Stimulated activated CD8-positive, alpha-beta memory T cell treated with anti-CD3 and anti-CD28 coated beads, Interleukin-2, amount 100 ng/mL, for 1 hour (primary cell): ENCODE measurements at places on chromosomes 1 and 21.
A peak's percentile ranks its signal among the peaks of the same experiment; 100 is the strongest.

GRCh38 chr1:2269193-2269921 lies 41.2 kb downstream of the SKI start:
- DNase-seq: no peak

DNA sequence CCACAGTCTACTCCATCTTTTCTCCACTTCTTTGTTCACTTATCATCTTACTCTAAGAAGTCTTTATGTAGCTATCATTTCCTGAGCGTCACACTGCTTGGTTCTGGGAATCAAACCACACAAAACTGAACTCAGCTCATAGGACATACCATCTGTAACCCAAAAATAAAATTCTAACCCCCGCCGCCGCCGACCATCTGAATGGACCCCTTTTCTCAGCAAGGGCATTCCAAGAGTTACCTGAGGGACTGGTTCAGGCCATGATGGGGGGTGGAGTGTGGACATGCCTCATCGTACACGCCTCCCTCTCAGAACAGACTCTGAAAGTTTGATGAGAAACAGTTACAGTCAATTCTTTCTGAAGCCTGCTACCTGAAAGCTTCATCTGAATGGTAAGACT lies 12.6 kb upstream of the CHI3L2 start:
- DNase-seq: peak; percentile 64

GRCh38 chr1:29855561-29856160 lies 619.3 kb downstream of the PTPRU start:
- DNase-seq: no peak

DNA sequence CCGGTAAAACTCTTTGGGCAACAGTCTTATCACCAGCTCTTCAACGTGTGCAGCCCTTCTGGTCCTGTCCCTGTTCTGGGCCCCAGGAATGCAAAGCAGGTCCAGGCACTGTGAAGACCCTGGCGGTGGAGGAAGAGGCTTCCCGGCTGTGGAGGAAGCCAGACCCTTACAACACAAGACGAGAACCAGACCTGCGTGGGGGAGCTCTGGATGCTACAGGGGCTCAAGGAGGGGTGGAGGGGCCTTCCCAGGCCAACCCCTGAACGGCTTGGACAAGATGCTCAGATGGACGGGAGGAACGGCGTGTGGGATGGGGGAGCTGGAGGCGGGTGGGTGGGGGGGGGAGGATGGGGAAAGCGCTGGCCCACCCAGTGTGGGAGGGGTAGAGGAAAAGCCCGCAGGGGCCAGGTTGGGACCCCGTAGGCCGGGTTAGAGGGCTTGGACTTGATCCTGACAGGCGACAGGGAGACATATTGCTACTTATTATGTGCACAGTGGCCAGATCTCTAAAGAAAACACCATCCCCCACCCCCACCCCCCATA lies 5.1 kb upstream of the OLIG2 start:
- DNase-seq: no peak

DNA sequence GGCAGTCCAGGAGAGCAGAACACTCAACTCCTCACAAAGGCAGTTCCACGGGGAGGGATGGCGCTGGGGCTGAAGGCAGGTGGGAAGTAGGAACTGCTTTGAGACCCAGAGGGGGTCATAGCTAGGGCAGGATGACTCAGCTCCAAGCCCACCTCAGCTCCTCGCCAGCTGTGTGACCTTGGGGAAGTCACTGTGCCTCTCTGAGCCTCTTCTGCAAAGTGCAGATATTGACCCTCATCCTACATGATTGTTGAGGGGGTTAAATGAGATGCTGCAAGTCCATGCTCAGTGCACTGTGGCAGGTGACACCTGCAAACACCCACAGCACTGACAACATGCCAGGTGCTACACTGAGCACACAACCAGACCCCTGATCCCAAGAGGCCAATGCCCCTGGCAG lies 93.2 kb downstream of the LACTBL1 start:
- DNase-seq: no peak

DNA sequence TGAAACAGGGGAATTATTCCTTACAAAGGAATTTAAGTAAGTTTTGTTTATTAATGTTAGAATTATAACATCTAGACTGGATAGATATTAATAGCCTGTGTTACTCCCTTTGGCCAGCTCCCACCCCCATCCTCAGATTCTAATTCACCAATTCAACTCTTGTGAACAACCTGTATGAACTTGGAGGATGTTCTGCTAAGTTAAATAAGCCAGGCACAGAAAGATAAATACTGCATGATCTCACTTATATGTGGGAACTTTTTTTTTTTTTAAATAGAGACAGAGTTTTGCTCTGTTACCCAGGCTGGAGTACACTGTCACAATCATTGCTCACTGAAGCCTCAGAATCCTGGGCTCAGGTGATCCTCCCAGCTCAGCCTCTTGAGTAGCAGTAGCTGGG lies 32.2 kb downstream of the EFCAB7 start:
- DNase-seq: no peak

- no peak for DNase-seq
Measured at GRCh38 chr1:196381544-196381943, 226.7 kb downstream of the KCNT2 start.
